ENCODE measurements at places on chromosomes 11 and 22.

DNA sequence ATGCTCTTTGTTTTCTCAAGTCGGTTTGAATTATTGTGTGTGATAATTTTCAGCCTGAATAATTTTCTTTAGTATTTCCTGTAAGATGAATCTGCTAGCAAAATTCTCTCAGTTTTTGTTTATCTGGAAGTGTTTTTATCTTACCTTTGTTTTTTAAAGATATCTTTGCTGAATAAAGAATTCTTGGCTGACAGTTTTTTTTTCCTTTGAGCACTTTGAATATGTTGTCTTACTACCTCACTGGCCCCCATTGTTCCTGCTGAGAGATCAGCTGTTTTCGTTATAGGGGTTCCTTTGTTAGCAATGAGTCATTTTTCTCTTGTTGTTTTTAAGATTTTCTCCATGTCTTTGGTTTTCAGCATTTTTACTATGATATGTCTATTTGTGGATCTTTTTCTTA lies 63.0 kb downstream of the HORMAD2 start:
- no peak for DNase-seq

GRCh38 chr11:110314366-110315095 lies 18.1 kb upstream of the RDX start:
- DNase-seq, result no peak

GRCh38 chr11:132977746-132978145 lies 554.6 kb downstream of the OPCML start:
- no peak for DNase-seq

DNA sequence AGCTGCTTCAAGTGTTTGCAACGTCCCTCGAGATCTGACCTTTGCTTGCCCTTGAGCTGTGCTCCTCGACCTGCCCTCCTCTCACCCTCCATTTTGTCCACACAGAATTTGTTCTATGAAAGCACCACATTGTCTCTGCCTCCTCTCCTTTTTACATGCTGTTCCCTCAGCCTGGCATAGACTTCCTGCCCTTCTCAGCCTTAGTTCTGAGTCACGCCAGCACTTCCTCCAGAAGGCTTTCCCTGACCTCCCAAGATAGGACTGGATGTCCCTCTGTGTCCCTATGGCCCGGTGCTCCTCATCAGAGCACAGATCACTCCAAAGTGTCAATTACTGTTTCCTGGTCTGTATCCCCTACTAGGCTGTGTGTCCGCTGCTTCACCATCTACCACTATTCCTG lies 16.2 kb downstream of the JHY start:
- DNase-seq, result no peak

DNA sequence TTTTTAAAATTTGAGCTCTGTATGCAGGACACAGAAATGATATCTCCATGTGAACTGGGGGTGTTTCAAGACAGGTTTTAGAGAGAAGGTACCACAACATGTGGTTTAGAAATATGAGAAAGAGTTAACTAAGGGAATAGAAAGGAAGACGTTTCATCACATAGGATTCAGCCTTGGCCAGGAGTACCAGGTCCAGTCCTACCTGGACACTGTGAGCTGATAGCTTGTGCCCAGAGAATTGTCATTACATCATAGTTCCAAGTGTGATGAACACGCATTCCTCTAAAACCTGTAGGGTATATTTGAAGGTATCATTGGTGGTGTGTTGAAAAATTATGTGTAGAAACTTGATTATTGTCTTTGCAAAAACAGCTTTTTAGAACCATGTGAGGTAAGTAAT lies 1.8 kb downstream of the SLC22A9 start:
- DNase-seq, result no peak

DNA sequence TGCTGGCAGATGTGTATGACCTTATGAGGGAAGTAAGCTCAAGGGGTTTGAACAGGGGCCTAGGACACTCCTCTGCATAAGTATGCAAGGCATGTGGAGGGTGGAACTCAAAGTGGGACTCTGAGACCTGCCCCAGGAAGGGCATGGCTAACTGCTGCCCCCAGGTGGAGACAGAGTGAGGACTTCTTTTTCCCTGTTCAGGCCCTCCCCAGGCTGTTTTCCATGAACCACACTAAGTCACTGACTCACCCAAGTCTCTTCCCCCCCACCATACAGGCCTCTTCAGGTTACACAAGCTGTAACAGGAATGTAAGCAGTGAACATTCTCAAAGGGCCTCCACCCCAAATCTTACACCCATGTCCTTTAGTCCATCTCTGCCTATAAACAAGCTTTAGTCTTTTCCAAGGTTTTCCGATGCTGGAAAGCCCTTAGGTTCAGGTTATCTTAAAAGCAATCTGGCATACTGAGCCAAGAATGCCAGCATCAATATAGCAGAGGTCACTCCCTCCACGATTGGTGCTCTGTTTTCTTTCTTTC lies 13.1 kb downstream of the EEF1G start:
- DNase-seq, result peak; percentile 51

GRCh38 chr22:31867386-31868153 lies 76.8 kb upstream of the YWHAH start:
- DNase-seq, result no peak

- DNase-seq, result no peak
These were observed 47.7 kb downstream of the C11orf91 start for GRCh38 chr11:33652930-33653329.

DNA sequence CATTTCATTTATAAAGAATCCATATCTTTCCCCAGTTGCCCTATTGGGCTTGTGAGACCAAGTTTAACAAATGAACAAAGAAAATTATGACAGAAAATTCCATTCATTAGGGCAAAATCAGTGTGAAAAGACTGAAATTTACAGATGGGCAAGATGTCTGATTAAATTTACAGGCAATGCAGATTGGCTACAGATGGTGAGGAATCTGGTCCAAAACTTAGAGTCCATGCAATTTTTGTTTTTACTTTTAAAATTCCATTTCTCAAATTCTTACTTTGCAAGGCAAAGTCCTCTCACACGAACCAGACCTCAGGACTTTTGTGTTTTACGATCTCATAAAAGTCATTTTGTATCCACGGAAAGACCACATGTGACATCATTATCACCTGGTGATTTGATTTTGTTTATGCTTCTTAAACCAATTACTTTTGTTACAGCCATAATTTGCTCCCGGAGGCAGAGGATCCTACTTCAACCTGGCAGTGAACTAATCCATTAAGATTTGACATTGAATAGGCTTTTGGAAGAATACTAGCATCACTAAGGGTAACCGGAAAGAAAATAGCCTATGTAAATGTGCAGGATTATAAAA lies 843.7 kb upstream of the CHORDC1 start:
- DNase-seq, result no peak

DNA sequence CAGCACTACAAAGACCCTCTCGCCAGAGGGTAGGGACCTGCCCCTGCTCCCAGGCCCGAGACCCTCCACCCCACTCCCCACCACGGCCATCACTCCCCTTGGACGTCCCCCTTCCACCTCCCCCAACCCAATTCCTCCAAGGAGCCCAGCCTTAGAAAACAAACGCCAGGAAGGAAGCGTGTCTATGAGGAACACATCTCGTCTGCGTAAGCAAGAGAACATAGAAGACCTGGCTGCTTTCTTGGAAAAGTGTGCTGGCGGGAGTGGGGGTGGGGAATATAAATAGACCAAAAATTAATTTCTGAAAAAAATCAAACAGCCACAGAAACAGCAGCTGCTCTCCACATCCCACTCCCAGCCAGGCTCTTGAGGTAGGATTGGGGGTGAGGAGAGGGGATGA lies 23.9 kb upstream of the IGSF9B start:
- DNase-seq, result no peak

- DNase-seq, result peak; percentile 20
These were observed 6.5 kb upstream of the APOBEC3H start for GRCh38 chr22:39090426-39091064.

- no peak for DNase-seq
These were observed 53.2 kb downstream of the PIK3C2A start for GRCh38 chr11:17154409-17155159.

- DNase-seq, result no peak
These were observed 31.8 kb upstream of the FCHSD2 start for GRCh38 chr11:73173755-73174494.

DNA sequence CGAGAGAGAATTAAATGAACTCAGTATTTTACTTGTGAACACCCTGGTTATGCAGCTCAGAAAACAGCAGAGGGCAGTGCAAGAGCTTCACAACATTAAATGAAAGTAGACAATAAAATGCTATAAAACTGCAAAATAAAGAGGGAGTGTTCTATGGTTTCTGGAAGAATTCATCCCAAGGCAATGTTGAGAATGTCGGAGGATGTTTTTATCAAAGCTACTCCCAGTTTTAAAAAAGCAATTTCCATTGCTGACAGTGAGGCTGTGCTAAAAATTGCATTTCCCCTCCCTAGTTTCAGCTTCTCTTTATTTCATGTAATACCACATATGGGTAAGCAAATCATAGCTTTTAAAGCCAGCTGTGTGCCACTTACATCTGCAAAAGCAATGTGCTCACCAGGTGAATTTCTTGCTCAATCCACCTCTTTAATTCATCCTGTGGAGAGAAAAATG lies 296.8 kb downstream of the RAB38 start:
- no peak for DNase-seq

DNA sequence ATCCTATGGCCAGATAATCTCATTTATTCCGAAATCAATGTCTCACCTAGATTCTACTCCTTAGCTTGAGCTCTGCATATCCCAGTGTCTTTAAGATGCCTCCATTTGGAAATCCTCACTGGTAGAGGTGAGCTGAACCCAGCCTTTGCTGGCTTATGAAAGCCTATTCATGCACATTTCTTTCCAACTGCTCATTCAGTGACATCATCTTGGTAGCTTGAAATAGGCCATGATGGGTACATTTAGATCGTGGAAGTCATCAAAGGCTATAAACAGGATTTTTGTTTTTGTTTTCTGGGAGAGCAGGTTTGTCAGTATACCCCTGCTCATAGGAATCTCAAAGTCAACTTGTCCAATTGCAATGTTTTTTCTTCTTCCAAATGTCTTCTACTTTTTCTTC lies 6.0 kb downstream of the NXPE1 start:
- DNase-seq, result no peak

GRCh38 chr11:29306527-29306926 lies 710.3 kb downstream of the KCNA4 start:
- no peak for DNase-seq

- DNase-seq, result no peak
These were observed 3.8 kb downstream of the PIM3 start for GRCh38 chr22:49964136-49965090.

- no peak for DNase-seq
These were observed 15.8 kb downstream of the TMEM258 start for GRCh38 chr11:61776561-61777075.

- no peak for DNase-seq
These were observed 1404.8 kb downstream of the TBC1D22A start for GRCh38 chr22:48167238-48167637.

DNA sequence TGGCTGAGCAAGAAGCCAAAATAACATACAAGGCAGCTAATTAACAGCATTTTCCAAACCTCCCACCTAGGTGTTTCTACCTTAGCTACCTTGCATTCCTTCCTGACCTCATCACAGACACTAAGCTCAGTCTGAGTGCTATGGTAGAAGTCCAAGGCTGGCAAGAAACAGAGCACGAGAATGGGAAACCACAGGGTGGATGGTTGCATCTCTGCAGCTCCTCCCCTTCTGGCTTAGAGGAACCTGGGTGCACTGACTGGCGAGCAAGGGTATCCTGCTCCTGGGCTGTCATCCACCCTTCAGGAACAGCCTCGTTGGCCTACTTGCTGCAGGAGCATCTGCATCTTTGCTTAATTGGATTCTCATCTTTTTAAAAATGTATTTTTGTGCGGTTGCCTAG lies 73.1 kb upstream of the KIRREL3 start:
- DNase-seq, result no peak

- DNase-seq, result no peak
These were observed 91.1 kb upstream of the KCNA4 start for GRCh38 chr11:30107899-30108298.

GRCh38 chr11:119618208-119618909 lies 110.6 kb downstream of the NECTIN1 start:
- no peak for DNase-seq

Data from activated naive CD4-positive, alpha-beta T cell (primary cell).